ENCODE measurements at places on chromosomes 3 and 15.

DNA sequence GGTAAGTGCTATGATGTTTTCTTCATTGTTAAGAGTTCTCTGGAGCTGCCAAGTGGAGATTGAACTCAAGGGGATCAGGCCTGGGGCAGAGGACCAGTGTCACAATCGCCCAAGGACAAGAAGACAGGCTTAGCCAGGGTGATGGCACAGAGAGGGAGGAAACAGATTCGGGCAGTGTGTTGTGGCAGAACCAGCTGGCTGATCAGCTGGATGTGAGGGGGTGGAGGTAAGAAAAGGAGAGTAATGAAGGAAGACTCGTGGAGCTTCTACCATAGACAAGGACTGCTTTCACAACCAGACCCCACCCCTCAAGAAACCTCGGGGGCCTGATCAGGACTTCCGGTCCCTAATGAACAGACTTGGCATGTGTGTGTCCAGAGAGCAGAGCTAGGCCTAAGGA lies 60.9 kb upstream of the LINGO1 start:
- DNase-seq = peak; percentile 18

- DNase-seq = no peak
Observed at GRCh38 chr15:68615811-68616210, 37.0 kb downstream of the CORO2B start.

- no peak for DNase-seq
Observed at GRCh38 chr3:29311795-29312194, 30.9 kb downstream of the RBMS3 start.

DNA sequence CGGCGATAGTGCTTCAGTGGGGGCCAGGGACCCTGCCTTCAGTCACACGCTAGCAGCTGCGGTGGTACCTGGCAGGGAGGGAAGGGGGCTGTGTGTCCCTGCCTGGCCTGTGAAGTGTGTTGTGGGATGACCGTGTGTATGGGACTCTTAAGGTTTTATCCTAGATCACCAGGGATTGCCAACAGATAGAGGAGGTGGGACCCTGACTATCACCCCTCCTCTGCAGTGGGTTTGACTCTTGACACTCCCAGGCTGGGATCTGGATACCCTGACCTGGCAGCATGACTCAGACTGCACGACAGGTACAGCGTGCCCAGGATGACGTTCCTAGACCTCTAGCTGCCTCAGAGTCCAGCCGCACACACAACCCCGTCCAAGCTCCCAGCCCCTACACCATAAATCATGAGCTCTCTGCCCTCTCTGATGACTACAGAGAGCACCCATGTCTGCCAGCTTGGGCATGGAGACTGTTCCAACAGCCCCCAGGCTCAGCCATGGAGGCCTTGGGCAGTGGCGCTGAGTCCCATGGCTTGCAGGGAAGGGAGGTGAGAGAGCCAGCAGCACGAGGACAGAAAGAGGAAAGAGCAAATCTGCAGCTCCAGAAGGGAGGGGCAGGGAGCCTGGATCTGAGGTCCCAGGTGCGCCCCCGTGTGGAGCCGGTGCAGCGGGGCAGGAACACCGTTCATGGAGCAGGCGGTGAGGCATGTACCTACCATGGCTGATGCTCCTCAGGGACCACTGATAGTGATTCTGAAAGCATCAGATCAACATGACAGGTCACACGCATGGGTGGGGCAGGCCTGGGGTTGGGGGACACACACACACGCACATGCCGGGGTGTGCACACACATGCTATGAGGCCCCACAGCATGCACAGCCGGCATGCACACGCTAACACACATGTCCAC lies 71.0 kb downstream of the ADAMTS7 start:
- DNase-seq = peak; percentile 80

DNA sequence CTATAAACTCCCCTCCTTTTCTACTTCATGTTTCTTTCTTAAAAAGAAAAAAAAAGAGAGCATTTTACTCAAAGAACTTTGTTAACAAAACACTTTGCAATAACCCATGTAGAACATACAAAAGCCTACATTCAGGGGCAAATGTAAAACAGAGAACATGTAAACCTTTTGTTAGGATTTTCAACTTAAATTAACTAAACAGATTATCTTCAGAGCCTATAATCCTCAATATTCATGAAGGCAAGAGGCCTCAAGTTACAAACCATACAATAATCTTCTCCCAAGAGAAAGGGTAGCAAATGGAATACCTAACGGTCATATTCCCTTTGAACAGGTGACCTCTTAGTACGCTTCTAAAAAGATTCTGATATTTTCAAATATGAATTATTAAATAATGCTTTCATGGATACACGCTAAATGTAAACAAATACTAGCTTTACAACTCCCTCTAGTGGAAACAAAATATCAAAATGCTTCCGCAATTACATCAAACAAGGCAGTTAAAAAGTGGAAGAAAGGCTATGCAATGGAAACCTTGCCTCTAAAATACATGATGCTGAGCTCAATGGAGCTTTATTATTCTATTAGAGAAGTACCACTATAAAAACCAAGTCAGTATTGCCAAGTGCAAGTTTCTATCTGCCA lies 9.9 kb downstream of the CEP152 start:
- DNase-seq = no peak

DNA sequence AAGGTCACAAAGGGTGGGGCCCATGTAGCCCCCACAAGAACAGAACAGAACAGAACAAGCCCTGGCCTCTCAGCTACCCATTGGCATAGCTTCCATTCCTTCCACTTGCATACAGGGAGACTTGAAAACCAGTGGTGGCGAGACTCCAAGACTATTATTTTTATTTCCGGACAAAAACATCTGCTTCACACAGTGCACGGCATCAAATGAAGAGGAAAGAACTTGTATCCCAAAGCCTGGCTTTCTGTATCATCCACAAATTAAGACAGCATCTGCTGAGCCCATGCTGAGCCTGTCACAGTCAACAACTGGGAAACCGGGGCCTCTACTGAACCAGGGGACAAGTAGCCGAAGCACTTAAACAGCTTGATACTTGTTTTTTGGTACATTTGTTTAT lies 56.0 kb downstream of the CLEC3B start:
- DNase-seq = no peak

DNA sequence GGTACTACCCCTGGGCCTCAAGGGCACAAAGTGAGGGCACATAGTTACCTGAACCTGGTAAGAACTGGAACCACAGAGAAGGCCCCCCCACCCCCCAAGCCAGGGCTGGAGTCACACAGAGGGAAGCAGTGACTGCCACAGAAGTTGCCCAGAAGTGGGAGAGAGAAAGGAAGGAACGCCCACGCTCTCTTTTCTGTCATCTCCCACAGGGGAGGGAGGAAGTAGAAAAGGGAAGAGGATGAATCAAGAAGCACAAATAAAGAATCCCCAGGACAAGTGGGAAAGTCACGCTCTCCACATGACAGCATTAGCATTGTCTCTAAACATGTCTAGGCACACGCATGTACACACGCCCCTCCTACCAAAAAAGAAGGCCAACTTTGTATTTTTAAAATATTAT lies 114.7 kb upstream of the FRMD4B start:
- no peak for DNase-seq

DNA sequence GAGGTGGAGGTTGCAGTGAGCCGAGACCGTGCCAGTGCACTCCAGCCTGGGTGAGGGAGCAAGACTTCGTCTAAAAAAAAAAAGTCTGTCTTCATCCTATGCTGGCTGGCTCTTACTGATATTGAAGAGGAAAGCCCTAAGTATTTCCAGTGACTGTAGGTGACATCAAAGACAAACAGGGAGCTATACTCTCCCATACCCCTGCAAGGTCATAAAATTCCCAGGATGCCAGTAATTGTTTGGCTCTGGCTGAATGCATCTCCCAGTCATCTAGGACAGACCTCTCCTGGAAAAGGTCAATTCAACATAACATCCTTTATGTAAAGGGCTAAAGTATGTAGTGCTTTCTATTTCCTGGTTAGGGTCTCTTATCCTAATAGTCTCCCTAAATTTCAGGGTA lies 8.0 kb downstream of the ZBBX start:
- DNase-seq = no peak

DNA sequence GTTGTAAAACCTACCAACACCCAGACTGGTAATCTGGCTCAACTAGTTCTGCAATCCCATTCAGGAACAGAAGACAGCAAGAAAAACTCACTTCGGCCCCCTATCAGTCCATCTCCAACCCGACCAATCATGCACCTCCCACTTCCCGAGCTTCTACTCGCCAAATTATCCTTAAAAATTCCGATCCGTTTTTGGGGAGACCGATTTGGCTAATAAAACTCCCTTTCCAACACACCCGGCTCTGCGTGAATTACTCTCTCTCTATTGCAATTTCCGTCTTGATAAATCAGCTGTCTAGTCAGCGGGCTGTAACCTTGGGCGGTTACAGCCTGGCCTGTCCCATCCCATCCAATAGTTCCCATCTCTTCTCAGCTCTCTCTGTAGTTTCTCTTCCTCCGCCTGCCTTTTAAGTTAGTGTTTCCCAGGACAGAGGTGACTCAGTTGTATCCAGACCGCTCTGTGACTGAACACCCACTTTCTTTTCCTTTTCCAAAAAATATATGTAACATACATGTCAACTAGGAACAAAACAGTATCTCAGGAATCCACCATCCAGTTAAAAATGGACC lies 780 bp upstream of the ACAD9 start:
- DNase-seq = no peak

DNA sequence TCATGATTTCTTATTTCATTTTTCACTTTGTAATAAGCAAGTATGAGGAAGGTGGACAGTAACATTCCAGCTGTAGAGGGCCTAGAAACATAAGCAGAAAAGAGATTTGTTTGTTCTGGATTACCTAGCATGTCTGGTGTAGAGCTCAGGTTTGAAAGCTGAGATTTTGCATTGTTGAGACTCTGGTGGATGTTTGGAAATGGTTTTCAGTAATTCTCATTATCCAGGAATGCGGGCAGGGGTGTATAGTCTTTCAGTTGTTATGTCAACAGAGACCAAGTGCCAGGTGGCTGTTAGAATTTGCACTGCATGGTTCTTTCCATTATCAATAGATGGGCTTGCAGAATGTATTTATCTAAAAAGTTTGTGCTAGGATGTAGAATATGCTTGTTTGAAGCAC lies 10.9 kb downstream of the GPD1L start:
- DNase-seq = no peak

- no peak for DNase-seq
Observed at GRCh38 chr3:105862217-105862616, 6.6 kb downstream of the CBLB start.

DNA sequence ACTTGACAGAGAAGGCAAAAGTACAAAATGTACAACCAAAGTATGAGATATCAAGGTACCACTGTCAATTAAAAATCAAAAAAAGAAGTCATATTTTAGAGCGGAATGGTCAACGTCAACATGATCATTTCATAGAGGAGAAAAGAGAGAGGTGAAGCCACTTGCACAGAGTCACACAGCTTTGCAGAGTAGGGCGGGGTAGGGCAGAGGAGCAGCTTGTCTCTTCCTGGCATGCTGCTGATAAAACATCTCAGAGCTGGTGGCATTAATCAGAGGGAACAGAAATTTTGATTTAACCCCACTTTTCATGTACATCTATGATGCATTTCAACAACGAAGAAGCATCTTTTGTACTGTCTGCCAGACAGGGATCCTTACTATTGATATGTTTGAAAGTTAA lies 5.2 kb upstream of the IGF1R start:
- no peak for DNase-seq

GRCh38 chr3:24201301-24201700 lies 256.2 kb downstream of the NR1D2 start:
- DNase-seq = no peak

GRCh38 chr15:35673093-35673684 lies 127.2 kb upstream of the DPH6 start:
- no peak for DNase-seq

- DNase-seq = no peak
Observed at GRCh38 chr3:194380326-194380725, 10.8 kb upstream of the LRRC15 start.

DNA sequence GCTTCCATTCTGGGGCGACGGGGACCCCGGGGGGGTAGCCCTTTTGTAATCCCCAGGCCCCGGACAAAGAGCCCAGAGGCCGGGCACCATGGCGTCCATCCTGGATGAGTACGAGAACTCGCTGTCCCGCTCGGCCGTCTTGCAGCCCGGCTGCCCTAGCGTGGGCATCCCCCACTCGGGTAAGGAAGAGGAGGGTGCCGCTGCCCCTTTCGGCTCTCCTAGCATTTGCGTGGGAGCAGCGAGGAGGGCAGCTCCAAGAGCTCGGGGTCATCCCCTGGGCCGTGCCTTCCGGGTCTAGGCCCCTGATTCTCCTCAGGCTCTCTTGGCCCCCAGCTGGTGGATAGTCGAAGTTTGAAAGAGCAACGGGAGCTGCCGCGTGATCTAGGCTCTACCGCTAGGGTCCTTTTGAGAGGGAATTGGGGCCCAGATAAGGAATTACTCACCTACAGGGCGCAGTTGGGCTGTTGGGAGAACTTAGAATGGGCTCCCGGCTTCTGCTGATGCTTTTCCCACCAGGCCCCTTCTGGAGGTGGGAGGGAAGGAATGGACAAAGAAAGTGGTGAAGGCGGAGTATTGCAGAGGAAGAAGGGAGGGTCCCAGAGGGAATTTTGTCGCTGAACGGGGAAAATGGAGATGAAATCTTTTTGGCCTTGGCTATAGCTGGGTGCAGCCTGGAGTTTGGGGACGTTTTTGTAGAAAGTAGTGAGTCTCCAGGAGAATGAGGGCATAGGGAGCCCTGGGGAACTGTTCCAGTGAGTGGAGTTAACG lies 615 bp downstream of the VPS18 start:
- DNase-seq = peak; percentile 69

- no peak for DNase-seq
Observed at GRCh38 chr15:96107916-96108315, 222.6 kb upstream of the NR2F2 start.

- DNase-seq = no peak
Observed at GRCh38 chr3:69255928-69256327, 130.0 kb downstream of the FRMD4B start.

- DNase-seq = no peak
Observed at GRCh38 chr3:89043406-89043932, 64.0 kb upstream of the EPHA3 start.

GRCh38 chr3:141151439-141151838 lies 80.2 kb upstream of the PXYLP1 start:
- peak; percentile 29 for DNase-seq

DNA sequence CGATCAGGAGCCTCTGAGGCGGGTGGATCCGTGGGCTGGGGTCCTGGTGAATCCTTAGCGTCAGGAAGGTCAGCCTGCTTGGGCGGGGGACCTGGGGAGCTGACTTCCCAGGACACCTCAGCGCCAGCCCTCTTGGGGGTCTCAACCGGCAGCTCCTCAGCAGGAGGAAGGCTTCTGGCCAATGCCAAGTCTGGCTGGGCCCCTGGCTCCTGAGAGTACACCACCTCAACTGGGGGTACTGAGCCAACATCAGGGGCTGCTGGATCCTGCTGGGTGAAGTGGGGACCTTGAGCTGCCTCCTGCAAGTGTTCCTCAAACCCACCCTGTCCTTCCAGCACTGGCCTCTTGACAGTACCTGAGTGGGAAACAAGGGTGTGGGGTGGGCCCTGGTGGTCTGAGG lies 3.1 kb downstream of the PRRT3 start:
- DNase-seq = no peak

GRCh38 chr3:58874795-58875194 lies 175.0 kb downstream of the CFAP20DC start:
- no peak for DNase-seq

GRCh38 chr3:65672871-65673815 lies 365.6 kb downstream of the MAGI1 start:
- peak; percentile 79 for DNase-seq

Measured in psoas muscle (tissue), 8 donors.